ENCODE measurements at places on chromosomes 7 and 10.

DNA sequence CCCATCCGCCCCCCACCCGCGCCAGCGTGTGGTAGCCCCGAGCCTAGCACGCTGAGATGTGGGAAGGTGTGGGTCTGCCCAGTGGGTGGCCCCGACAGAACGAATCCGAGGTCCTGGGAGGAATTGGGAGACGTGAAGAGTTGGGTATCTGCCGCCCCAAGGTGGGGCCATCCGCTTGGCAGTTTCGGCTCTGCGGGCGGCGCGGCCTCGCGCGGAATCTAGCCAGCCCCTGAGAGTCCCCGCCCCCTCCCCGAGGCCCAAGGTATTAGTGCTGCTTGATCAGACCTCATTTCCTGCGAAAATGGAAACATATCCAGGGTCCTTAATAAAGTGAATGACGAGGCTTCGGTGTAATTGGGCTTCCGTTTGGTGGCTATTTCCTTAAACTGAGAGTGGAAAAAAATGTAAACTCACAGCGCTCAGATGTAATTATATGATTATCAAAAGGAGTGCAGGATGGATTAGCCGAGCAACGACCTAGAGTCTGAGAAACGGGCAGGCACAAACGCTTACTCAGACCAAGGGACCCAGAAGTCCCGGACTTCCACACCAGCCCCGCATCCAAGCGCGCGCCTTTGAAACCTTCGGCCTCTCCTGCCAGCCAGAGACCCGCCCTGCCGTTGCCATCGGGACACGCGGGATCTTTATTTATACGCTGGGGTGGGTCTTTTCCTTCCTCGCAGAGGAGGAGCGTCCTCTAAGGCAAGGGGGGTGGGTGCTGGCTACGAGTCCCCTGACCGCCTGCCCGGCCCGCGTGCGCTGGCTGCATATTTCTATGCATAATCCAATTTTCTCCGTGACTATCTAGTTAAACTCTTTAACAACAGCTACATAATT lies 12.8 kb downstream of the LBX1 start:
- DNase-seq = no peak

GRCh38 chr7:142960955-142961512 lies 1.1 kb downstream of the KEL start:
- no peak for DNase-seq

DNA sequence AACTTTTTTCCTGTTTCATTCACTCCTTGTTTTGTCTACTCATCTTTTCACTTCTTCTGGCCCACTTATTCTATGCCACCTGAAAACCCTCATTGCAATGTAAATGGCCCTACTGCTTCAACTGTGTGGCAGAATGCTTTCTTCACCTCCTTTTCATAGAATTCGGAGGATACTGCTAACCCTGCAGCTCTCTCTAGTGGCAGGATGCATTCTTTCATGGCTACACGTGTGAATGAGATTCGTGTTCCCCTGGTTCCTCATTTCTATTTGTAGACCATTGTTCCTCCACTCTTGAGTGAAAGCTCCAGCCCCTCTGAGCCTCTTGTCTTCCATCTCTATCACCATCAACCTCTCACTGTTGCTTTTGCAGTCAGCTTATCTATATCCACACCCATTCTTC lies 20.9 kb upstream of the CYP26C1 start:
- DNase-seq = no peak

DNA sequence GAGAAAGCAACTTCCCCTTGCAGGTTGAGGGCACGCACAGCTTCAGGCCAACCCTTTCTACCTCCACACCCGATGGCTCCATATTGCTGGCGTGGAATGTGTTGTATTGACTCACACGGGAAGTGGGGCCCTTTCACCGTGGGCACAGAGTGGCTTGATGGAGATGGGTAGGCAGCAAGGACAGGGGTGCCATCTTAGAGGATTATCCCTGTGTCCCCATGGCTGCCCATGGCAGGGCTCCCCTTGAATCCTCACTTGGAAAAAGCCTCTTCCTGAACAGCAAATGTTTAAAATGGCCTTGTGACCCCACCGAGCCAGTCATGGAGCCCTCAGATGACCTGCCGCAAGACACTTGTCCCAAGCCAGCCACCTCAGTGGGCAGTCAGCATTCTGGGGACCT lies 31.2 kb downstream of the CXCL12 start:
- DNase-seq = no peak

DNA sequence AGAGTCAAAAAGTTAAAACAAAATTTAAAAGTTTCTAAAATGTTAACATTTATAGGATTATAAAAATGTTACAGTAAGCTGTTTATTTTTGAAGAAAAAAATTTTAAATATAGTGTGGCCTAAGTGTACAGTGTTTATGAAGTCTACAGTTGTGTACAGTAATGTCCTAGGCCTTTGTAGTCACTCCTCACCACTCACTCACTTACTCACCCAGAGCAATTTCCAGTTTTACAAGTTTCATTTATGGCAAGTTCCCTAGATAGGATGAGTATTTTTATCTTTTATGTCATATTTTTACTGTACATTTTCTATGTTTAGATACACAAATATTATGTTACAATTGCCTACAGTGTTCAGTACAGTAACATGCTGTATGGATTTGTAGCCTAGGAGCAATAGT lies 419.9 kb downstream of the ARL4A start:
- DNase-seq = no peak

DNA sequence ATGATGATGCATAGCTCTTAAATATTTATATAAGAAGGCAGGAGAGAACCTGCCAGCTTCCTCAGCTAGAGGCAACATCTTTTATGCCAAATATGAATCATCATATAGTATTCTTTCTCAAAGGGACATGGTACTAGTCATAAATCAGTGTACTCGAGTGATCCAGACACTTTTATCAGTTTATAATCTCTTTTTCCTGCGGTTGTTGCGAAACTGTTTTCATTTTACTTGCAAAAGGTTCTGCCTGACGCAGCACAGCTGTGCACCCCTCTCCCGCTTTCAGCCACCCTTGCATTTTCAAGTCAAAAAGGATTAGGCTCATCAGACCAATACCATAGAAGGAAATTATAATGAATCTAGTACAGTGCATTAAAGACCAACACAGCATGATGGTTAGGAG lies 332.3 kb upstream of the PRKCQ start:
- DNase-seq = no peak

DNA sequence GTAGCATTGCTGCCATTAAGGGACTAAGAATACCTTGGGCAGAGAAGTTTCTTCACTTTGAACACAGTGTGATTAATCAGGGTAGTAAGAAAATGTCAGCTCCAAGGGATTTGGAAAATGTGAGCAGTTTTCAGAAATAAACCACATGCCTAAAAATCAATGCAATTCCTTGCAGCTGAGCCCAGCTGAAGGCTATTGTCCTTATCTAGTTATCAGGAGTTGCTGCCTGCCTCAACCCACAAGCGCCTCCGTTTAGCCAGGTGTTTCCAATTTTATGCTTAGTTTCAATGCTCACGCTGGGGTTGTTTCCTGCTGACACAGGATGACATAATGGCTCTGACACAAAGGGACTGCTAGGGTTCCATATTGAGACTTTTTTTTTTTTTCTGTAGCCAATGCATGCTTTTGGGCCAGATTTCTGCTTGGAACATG lies 132.3 kb upstream of the ANK3 start:
- peak; percentile 95 for DNase-seq

- DNase-seq = no peak
Observed at GRCh38 chr10:28382525-28383269, 79.8 kb upstream of the MPP7 start.

DNA sequence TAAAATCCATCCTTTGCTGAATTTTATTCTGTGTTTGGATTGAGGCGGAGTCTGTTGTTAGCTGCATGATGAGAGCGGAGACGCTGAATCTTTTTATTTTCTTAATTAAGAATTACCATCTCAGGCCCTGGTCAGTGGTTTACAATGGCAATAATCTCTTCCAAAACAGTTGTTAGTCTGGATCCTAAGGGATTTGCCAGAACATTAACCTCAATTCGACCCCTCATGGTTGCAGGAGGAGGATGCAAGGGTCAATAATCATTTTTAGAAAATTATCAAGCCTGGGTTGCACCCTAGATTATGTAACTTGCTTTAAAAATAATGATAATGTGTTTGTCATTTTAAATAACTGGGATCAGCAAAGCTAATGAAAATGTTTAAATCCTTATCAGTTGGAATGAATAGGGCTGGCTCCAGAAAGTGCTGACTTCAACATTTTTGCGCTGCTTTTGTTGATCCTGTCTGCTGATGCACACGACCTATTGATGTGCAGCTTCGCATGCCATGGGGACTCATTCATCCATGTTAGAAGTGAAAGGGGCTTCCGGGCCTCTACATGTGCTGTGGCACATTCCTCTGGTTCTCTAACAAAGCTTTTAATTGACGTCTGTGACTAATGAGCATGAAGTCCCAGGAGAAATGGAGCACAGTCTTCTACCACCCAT lies 80.7 kb upstream of the KIAA1217 start:
- DNase-seq = no peak

DNA sequence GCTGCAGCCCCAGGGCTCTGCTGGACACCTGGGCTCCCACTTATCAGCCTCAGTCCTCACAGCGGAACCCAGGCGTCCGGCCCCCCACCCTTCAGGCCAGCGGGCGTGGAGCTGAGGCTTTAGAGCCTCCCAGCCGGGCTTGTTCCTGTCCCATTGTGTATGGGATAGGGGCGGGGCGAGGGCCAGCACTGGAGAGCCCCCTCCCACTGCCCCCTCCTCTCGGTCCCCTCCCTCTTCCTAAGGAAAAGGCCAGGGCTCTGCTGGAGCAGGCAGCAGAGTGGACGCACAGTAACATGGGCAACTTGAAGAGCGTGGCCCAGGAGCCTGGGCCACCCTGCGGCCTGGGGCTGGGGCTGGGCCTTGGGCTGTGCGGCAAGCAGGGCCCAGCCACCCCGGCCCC lies 2.7 kb downstream of the NOS3 start:
- no peak for DNase-seq

GRCh38 chr10:5560142-5560816 lies 35.5 kb downstream of the CALML3 start:
- DNase-seq = no peak

GRCh38 chr7:47382200-47382599 lies 199.7 kb downstream of the TNS3 start:
- DNase-seq = peak; percentile 87

- DNase-seq = no peak
Observed at GRCh38 chr10:114135476-114135875, 38.5 kb downstream of the CCDC186 start.

- DNase-seq = no peak
Observed at GRCh38 chr10:85908462-85908861, 458.1 kb downstream of the GRID1 start.

GRCh38 chr10:72563327-72563932 lies 62.4 kb downstream of the MICU1 start:
- DNase-seq = no peak

DNA sequence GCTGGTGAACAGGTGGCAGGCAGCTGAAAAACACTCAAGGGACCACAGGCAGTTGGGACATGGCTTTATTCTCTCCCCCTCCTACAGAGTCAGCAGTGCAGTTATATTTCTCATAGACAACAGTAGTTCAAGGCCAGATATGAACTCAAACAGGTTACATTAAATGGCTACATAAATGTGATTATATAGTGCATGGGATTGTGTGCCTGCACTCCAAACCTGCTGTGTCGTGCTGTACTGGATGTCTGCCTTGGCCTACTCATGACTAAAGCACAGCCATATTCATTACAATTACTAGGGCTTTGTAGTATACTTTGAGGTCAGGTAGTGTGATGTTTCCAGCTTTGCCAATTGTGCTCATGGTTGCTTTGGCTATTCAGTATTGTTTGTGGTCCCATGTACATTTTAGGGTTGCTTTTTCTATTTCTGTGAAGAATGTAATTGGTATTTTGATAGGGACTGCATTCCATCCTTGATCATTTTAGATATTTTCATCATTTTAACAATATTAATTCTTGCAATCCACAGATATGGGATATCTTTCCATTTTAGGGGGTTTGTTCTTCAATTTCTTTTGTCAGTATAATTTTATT lies 393.6 kb downstream of the CNTNAP2 start:
- DNase-seq = peak; percentile 25

GRCh38 chr7:49403844-49404243 lies 369.6 kb upstream of the VWC2 start:
- DNase-seq = no peak

DNA sequence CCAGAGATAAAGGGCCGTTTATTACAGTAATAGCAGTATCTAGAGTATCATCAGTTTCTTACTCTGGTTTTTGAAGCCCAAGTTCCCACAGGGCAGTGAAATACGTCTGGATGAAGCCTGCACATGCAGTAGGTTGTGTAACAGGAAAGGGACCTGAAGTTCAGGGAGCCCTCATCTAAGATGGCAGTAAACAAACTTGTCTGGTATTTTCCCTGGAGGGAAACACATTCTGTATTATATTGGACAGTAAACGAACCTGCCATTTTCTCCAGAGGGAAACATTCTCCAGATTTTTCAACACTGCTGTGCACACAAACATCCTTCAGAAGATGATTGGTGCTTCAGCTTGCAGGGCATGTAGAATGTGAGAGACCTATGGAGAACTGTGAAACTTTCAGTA lies 189.9 kb downstream of the TFEC start:
- no peak for DNase-seq

DNA sequence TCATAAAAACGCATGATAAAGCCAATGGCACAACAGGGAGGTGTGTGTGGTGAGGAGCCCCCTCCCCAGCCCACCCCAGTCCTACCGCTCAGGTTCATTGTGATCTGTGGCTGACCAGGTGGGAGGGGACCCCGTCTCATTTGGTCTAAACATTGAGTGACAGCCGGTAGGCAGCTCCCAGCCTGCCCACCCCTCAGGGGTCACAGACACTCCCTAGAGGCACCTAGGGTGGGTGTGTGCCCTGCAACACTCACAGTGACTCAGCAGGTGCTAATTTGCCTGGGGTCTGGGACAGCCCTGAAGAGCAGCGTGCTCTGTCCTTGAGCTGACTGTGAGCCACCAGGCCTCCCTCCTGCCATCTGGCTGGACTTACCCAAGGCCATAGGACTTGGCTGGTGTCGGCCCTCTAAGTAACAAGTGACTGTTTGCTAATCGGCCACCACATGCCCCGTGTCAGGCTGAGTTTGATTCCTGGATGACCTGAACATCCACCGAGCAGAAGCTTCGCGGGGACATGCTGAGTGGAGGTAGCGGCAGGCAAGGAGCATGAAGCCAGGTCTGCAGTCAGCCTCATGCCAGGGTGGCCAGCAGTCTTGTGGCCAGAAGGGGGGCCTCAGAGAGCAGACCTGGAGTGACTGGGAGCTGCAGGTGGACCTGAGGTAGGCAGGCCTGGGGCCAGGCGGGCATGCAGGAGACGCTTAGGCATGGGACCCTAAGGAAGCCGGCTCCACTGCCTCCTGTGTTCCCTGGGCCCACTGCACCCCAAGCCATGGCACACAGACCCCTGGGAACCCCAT lies 282.3 kb upstream of the SHH start:
- DNase-seq = no peak

DNA sequence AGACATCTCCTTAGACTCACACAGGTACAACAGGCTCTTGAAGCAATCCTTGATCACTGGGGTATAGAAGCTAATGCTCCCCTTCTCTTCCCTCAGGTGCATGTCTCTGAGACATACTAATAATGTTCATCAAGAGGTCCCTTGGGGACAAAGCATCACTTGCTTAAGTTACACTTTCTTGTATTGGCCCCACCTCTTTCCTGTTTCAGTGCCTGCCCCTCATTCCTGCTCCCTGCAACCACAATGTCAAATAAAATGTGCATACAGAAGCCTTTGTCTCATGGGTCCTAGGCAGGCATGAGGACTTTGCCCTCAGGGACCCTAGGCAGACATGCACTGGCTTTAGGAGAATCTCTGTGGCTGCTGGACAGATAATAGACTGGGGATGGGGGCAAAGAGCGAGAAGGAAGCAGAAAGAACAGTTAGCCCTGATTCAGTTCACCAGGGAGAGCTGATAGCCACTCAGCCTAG lies 175.0 kb upstream of the NPY start:
- no peak for DNase-seq

GRCh38 chr7:47580175-47580706 lies 1.7 kb downstream of the TNS3 start:
- peak; percentile 42 for DNase-seq

Measured in NCI-H2081 (cell line).